ENCODE measurements at places on chromosomes 4 and X. TPM values are rescaled to one million over a fixed set of nuclear protein-coding genes. Genes with fewer than 3 reads are reported as not detected.

Gene KIF4A
- total RNA-seq: 27.0 TPM

Gene BEX2
- 10.2 TPM for total RNA-seq

Gene MBNL3
- total RNA-seq: not detected

Gene UGT2B11
- 0.21 TPM for total RNA-seq

Gene GAGE12H
- not detected for total RNA-seq

Gene AFP
- total RNA-seq: 2.5 TPM

Gene CENPVL3
- total RNA-seq: not detected

Gene DGKQ
- total RNA-seq: 4.6 TPM

Gene DUSP21
- not detected for total RNA-seq

Gene SMARCA1
- total RNA-seq: 32.0 TPM

Gene ZNF518B
- total RNA-seq: 3.1 TPM

Gene UBQLN2
- 21.2 TPM for total RNA-seq

Gene DAPP1
- not detected for total RNA-seq

Gene CLNK
- total RNA-seq: not detected

Gene RPS6KA6
- 4.5 TPM for total RNA-seq

Gene GAGE12J
- total RNA-seq: not detected

Gene WDFY3
- total RNA-seq: 9.6 TPM

Gene SMIM10L2A
- 0.21 TPM for total RNA-seq

Gene KLHL13
- total RNA-seq: 0.27 TPM

Measured in A549 treated with GW870086 at 1 μM for 4 hours (cell line).